ENCODE measurements at places on chromosomes 16 and 17. TPM values are rescaled to one million over a fixed set of nuclear protein-coding genes. Genes with fewer than 3 reads are reported as not detected.
A peak's percentile ranks its signal among the peaks of the same experiment; 100 is the strongest.

Gene KRTAP9-8
- not detected for total RNA-seq

Gene SKAP1
- total RNA-seq, result 11.7 TPM

DNA sequence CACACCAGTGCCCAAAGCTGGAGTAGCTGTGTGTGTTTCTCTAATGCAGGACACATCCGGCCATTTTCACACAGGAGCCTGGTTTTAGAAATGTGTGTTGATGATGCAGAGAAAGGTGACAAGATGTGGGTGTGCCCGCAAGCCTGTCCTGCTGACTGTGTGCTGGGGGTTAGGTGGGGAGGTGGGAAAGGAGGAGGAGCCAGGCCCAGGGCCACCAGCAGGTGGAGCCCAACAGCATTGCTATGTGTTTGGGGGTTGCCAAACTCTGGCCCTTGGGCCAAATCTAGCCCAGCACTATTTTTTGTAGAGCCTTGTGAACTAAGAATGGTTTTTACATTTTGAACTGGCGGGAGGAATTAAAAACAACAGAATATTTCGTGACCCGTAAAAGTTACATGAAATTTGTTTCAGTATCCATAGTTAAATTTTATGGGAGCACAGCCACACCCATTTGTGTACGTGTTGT is 61.7 kb upstream of the LGALS9 start:
- DNase-seq, result peak; percentile 82

GRCh38 chr17:58564971-58565370 is 50.5 kb upstream of the MTMR4 start:
- no peak for DNase-seq

DNA sequence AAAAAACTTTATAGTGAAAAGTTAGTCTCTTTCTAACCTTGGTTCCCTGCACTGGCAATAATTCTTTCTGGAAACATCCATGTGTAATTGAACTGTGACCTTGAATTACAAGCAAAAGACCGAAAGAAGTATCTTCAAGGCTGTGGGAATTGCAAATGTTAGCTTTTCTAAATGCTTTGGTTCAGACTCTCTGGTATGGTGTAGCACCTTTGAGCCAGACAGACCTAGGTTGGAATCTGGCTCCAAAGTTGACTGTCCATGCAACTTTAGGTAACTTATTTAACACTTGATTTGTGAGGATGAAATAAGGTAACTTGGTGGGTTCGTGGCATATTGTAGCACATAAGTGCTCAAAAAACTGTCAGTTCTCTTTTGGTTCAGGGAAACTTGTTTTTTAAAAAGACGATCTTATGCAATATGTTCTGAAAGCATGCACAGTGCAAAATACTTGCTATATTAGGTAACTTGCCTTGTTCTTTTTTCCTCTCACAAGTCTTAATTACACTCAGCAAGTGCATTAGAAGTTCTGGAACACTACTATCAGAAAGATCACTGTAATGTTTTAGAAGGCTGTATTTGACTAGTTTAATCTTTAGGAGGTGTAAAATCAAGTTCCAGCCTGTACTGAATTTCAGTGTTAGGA is 46.3 kb downstream of the TANGO6 start:
- no peak for DNase-seq

DNA sequence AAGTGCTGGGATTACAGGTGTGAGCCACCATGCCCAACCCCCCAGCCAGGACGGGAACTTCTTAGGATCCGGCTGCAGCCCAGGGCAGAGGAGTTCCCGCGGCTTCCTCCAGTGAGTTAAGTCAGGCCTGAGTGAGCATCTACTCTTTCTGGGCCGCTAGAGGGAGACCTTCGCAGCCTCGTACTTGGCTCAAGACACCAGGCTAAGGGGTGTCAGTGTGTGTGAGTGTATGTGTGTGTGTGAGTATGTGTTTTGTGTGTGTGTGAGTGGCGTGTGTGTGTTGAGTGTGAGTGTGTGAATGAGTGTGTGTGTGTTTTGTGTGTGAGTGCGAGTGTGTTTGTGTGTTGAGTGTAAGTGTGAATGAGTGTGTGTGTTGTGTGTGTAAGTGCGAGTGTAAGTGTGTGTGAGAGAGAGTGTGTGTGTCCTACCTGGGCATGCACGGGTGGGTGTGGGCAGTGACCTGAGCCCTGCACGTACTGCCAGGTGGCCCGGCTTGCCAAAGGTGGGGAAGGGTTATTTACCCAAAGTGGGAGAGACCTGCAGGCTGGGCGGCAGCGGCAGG is 58.5 kb downstream of the TMEM235 start:
- DNase-seq, result peak; percentile 91

- no peak for DNase-seq
Measured at GRCh38 chr16:74586948-74587347, 20.0 kb downstream of the GLG1 start.

DNA sequence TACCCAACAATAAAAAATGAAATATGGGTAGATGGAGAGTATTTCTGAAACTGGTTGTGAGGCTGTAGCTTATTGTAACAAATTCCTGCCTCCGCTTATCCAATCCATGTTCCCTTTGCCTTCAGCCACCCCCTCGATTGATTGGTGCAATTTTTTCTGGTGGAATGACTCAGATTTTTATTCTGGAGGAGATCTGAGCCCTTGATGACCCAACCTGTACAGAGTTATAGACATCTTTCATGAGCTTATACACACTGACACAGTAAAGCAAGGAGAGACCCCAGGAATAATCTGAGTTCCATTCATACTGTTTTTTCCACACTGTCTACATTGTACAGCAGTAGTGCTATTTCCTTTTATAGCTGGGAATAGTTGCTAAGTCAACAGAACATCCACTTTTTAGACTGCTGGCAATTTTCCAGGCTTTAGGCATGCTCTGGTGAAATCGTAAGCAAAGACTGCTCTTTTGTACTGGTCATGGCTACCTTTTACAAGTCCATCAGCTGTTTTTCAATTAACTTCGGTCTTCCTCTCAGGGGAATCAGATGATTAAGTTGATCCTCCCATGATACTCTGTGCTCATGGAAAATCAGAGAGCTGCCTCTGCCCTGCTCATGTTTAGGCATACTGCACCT is 30.1 kb downstream of the CCL4 start:
- DNase-seq, result no peak

GRCh38 chr17:41474863-41475262 is 6.1 kb downstream of the KRT35 start:
- DNase-seq, result no peak

DNA sequence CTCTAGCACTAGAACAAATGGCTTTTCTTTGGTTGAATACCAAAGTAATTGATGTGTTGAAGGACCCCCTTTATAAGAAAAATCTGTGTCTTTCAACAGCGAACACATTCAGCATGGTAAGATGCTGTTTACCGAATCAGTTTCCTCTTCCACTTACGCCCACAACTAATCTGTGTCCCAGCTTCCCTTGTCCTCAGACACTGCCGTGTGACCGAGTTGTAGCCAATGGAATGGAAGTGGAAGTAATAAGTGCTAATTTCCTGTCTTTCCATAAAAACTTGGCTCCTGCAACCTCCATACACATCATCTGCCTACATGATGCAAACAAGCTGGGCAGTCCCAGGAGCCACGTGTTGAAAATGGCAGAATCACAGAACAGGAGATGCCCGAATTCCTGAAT is 10.4 kb downstream of the CDIPT start:
- no peak for DNase-seq

DNA sequence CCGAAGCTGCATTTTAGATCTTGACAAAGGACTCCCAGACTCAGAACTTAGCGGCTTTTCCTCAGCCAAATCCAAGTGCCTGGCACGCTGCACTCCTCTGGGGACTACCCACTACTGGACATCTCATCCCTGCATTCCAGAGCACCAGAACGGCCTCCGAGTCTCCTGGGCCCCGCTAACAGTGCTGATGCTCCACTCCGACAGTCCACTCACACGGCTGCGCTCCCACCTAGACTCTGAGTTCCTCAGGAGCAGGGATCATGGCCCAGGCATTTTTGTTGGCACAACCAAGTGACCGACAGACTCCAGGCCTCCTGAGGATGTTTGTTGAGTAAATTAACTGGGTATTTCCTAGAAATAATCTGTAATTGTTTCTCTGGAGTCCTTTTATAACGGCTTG is 79.1 kb downstream of the NDEL1 start:
- no peak for DNase-seq

DNA sequence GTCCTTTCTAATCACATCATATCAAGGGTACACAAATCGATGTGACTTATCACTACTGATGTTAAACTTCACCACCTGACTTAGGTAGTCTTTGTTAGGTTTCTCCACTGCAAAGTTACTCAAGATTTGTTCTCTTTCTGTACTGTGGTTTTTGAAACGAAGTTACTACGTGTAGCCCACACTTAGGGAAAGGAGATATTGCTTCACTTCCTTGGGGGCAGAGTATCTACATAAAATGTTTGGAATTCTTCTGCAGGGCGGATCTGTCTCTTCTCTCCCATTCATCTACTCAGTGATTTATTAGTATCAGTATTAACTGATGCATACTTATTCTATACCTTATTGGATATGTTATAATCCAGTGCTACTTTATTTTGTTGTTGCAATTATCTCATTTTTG is 403.6 kb upstream of the MON1B start:
- DNase-seq, result no peak

DNA sequence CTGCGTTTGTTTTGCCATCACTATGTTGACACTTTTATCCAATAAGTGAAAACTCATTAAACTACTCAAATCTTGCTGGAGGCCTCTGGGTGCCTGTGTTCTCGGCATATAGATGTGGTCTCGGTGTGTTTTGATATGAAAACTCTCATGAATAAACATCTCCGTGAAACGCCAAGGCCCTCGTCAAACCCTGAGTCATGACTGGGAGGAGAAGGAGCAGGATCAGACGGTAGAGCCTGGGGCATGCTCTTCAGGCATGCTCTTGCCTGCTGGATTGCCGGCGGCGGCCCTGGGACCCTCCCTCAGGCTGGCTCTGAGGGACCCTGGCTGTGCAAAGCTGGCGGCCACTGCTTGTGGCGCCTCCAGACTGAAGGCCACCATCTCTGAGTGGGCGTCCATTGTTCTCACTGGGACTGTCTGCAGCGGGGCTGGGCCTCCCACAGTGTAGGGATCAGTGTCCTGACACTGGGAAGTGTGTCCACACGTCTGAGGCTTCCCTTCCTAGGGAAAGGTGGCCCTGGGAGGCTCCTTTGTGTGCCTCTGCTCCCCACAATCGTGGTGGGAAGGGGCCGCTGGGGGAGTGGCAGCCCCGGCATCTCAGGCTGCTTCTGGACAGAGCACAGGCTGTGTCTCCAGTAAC is 1.7 kb upstream of the NPB start:
- no peak for DNase-seq

DNA sequence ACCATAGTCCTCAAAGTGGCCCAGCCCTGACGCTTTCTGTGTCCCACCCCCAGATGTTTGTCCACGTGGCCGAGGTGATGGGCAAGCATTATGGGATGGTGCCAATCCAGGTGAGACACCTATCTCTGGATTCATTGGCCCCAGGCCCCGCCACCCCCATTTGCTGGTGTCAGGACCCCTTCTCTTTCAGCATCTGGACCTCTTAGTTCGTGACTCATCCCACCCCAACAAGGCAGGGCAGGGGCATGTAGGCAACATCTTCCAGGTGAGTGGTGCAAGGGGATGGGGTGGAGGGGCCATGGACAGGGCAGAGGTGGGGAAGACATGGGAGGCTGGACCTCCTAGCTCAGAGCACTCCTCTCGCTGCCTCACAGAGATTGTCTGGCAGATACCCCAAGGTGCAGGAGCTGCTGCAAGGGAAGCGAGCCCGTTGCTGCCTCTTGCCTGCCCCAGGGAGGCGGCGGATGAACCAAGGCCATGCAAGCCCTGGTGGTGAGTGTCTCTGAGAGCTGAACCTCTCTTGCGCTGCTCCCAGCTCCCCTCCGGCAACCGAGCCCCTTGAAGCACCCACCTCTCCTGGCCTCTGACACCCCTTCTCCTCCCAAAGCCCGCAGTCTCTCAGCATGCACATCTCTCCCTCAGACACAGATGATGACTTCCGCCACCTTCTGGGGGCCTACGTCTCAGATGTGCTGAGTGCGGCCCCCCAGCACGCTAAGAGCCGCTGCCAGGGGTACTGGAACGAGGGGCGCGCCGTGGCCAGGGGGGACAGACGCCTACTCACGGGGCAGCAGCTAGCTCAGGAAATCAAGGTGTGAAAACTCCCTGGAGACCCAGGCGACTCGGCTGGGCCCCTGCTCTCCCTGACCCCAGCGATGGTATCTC is 3.6 kb downstream of the RNF112 start:
- DNase-seq, result no peak

- DNase-seq, result no peak
Measured at GRCh38 chr17:1304522-1304921, 25.1 kb downstream of the TRARG1 start.

DNA sequence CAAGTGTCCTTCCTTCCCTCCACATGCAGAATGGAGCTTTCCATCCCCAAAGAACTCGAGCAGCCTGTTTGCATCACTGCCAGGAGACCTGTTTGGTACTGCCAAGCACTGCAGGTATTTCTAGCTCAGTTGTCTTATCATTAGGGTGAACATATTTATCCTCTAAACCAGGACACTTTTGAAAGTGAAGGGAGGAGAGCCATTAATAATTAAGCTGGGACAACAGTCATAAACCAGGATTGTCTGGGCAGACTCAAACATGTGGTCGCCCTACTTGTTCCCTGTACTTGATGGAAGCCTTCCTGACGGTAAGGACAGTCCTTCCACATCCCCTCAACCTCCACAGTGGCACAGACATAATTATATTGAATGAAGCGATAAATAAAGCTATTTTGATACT is 67.4 kb downstream of the PRKCA start:
- no peak for DNase-seq

GRCh38 chr17:68777243-68777855 is 176.2 kb upstream of the FAM20A start:
- DNase-seq, result no peak

DNA sequence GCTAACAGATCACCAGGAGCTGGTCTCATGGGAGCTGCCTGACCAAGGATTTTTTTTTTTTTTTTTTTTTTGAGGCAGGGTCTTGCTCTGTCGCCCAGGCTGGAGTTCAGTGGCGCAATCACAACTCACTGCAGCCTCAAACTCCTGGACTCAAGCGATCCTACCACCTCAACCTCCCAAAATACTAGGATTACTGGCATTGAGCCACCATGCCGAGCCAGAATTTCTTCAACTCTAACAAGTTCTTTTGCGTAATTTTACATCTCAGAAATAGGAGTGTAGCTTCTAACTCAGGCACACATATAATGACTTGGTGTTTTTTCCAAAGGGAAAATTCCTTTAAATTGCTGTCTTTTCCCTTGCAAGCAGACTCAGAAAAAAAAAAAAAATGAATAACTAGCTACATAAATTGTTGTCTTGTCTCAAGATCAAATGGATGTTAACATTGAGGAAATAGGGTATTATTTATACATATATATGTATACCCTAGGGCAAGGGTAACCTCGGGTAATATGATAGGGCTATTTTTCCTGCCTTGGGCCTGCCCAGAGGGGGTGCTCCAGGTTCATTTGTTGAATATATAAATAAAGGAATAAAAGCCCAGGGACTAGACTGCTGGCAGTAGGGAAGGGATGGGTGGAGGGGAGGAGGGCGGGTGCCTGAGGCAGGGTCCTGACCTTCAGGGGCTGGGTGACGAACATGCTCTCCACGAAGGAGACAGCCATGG is 42.8 kb upstream of the GCSH start:
- no peak for DNase-seq

Measured in spleen (tissue), 13 donors.